SK-MEL-5 (cell line): ENCODE measurements at places on chromosomes 7 and 10. TPM values are rescaled to one million over a fixed set of nuclear protein-coding genes. Genes with fewer than 3 reads are reported as not detected.

The OR2A5 gene
- under 0.01 TPM in 1 of 2 replicates, not detected in the other for total RNA-seq

DNA sequence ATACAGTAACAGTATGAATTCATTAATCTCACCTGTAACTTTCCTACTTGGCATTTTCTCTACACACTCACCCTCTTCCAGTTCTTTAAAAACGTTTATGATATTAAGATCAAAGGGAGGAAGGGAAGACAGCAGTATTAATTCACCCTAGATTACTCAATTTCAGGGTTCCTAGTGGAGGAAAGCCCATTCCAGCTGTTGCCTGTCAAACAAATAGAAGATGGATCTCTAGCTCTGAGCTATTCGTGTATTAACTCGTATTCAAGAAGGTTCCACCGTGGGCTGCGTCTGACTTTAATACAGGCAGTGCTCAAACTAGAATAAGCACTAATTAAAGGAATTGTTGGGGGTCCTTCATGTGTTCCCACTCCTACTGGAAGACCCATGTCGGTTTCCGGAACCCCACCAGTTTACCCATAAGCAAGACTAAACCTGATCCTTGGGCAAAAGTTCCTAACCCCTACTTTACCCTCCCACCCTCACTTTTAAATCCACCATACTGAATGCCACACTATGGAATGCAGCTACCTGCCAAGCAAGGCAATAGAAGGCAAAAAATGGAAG is 2.1 kb downstream of the NANOS1 start:
- no peak for DNase-seq

- no peak for DNase-seq
These were observed 54.7 kb downstream of the ZNF727 start for GRCh38 chr7:64099656-64100531.

GRCh38 chr7:111074071-111074747 is 16.7 kb upstream of the LRRN3 start:
- no peak for DNase-seq
